Islet precursor cell (in vitro differentiated cells): ENCODE measurements at places on chromosomes 1 and 21.

GRCh38 chr21:31397515-31397926 is 53.5 kb upstream of the TIAM1 start:
- no peak for DNase-seq

DNA sequence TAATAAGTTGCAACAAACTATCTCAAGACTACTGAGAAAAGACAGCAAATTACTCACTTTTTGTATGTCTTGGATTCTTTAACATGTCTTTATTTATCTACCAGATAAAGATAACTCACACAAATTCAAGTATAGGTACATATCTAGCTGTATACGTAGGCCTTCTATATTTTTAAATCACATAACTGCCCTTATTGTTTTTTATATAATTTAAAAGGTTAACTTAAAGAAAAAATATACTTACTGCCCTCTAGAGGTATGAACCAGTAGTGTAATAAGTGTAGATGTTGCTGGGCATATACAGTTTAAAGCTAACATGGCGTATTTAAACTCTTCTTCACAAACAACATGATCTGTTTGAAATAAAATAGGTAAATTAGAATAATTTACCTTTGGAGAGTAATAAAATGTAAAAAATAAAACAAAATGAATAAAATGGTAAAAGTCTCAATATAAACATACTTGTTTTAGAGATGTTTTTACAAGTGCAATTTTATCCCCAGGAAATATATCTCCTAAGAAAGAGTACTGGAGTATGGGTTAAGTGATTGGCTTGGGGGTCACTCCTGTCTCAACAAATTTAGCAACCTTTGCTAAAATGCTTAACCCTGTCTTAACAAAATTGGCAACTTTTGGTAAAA is 235.2 kb downstream of the KCNT2 start:
- no peak for DNase-seq

GRCh38 chr1:34785875-34786470 is 5.0 kb downstream of the GJB3 start:
- peak; percentile 42 for DNase-seq

DNA sequence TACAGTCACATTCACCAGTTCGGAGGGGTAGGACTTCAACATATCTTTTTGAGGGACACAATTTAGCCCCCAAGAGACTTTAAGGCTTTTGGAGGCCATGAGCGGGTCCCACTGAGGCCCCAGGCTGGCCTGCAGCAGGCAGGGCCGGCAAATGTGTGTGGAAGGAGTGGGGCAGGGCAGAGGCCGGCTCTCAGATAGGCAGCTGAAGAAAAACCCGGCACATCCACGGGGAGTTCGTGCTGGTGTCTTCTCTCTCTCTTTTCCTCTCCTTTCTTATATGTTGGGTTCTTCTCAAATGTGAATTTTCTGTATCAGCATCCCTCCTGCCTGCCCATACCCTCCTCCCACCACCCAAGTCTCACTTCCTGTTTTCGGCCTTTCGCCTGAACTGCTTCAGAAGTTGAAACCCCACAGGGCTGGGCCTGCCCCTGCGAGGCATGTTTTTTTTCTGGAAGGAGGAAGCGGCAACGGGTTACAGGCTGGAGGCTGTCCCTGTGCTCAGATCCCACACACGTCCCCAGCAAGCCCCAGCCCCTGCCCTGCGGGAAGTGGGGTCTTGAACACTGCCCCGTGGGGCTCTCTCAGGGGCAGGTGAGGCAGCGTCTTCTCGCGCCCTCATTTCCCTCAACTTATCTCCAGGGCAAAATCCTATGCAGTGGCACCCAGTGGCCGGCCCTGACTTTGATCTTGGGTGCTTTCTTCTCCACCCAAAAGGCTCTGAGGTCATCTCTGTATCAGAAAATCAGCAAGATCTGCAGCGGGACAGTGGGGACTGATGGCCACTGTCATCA is 9.7 kb upstream of the UMODL1 start:
- DNase-seq, result no peak

DNA sequence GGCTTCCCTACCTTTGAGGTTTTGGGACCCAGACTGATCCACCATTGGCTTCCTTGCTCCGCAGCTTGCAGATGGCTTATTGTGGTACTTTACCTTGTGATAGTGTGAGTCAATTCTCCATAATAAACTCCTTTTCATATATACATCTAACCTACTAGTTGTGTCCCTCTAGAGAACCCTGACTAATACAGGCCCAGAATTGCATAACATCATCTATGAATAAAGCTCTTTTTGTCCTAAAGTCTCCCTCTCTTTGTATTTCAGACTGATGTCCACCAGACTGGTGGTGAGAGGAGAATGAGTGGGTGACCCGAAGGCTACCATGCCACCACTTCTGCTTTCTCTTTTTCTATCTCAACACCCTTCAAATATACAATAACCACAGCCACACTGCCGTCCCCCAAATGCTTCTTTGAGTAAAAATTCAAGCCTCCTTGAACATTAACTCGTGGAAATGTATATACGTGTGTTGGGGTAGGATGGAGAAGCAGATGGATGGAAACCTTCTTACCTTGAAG is 265.7 kb downstream of the PTBP2 start:
- no peak for DNase-seq

DNA sequence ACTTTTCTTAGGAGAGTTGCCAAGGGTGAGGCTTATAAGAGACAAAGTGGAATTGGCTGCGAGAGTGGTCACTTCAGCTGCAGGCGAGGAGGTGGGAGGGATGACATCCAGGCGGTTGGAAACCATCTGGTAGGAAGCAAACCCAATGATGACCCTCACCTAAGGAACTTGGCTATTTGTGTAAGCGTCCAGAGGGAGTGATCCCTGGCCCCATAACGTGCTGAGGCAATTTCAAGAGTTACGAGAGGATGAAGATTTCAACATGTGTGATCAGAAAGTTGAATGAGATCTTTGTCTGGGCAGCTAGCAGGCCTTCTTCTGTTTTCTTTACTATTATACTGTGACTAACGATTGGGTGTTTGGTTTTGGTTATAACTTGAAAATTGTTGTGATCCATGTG is 102.7 kb upstream of the VANGL1 start:
- DNase-seq, result no peak

DNA sequence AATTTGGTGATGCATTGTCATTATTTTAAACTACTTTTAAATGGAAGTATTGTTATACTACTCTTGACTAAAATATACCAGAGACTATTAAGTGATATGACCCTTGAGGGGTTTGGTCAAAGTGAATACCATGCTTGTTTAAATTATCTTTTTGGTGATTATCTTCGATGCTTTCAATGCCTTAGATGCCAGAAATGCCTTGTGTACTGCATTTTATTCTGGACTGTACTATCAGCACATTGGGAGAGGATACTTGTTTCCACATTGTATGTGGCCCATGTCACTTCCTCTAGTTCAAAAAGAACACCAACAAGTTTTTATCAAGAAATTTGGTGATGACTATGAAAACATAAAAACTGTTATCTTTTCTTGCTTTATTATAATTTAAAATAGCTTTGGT is 16.3 kb downstream of the MAP3K7CL start:
- DNase-seq, result no peak

GRCh38 chr21:20169812-20170576 is 828.2 kb upstream of the NCAM2 start:
- DNase-seq, result no peak

- DNase-seq, result peak; percentile 92
Measured at GRCh38 chr1:92804721-92805201, 19.9 kb upstream of the EVI5 start.

GRCh38 chr1:88058205-88058604 is 625.9 kb upstream of the PKN2 start:
- no peak for DNase-seq

DNA sequence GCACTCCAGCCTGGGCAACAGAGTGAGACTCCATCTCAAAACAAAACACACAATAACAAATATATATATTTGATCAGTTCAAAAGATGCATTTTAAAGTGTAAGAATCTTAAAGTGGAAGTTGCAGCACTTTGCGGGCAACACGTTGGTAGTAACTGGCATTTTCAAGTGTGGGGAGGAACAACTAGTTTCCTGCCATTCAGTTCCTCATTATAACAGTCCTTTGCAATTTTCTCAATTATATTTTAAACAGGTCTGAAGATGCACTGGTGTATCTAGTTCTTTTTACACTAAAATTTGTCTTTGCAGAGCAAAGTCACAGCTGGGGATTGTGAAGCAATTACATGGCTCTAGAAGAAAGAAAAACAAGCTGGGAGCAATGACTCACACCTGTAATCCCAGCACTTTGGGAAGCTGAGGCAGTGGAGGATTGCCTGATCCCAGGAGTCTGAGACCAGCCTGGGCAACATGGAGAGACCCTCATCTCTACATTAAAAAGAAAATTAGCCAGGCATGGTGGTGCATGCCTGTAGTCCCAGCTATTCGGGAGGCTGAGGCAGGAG is 25.3 kb downstream of the RRAGC start:
- no peak for DNase-seq

- no peak for DNase-seq
Measured at GRCh38 chr1:102071451-102071850, 74.7 kb upstream of the OLFM3 start.

GRCh38 chr1:99850459-99851291 is 514 bp downstream of the AGL start:
- DNase-seq, result no peak

DNA sequence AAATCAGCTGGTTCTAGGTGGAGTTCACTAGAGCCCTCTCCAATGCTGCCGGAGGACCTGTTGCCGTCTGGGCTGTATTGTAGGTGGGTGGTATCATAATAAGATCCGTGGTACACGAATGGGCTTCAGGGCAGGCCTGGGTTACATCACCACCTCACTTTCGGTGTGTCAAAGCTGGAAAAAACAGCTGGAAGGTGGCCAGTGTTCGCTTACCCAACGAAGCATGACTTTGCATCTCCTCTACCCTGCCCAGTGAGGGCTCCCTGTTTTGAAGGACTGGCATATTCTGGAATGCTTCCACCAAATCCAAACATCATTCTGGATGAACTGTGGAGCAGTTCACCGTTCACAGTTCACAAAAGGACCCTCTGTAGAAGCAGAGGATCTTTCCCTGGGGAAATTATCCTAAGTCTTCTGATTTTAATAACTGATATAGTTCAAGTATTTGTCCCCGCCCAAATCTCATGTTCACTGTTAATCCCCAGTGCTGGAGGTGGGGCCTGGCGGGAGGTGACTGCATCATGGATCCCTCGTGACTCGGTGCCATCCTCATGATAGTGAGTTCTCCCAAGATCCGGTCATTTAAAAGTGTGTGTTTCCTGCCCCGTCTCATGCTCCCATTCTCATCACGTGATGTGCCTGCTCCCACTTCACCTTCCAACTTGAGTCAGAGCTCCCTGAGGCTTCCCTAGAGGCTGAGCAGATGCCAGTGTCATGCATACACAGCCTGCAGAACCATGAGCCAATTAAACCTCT is 429.0 kb downstream of the KIF26B start:
- peak; percentile 49 for DNase-seq

DNA sequence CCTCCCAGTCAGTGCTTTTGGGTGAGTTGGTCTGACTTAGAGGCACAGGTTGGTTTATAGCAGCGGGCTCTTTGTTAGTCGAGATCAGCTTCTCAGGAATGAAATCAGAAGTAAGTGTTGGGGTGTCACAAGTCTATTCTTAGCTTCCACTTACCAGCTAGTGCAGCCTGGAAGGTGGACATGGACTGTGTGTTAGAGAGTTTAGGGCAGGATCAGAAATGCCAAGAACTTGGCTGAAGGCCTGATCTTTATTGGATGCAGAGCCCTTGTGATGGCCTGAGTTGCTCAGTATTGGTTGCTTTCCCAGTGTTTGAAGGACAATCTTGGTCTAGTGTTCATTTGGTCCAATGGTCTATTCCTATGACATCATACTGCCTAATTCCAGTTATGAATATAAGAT is 377.0 kb upstream of the USP24 start:
- peak; percentile 10 for DNase-seq

DNA sequence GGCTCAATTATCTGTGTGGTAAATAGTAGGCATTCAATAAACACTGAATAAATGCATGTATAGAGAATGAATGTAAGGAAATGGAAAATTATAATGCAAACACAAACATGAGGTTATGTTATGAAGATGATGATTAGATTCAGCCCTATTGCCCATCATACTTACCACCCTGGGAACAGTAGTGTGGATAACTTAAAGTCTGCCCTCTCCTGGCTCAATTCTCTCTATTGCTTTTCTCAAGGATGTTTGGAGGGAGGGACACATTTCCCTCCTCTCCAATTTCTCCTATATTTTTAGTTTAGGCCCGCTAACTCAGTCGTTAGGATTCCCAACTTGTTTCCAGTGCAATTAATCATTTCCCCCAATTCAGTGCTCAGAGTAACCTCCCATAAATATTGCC is 101.5 kb upstream of the TNR start:
- no peak for DNase-seq

DNA sequence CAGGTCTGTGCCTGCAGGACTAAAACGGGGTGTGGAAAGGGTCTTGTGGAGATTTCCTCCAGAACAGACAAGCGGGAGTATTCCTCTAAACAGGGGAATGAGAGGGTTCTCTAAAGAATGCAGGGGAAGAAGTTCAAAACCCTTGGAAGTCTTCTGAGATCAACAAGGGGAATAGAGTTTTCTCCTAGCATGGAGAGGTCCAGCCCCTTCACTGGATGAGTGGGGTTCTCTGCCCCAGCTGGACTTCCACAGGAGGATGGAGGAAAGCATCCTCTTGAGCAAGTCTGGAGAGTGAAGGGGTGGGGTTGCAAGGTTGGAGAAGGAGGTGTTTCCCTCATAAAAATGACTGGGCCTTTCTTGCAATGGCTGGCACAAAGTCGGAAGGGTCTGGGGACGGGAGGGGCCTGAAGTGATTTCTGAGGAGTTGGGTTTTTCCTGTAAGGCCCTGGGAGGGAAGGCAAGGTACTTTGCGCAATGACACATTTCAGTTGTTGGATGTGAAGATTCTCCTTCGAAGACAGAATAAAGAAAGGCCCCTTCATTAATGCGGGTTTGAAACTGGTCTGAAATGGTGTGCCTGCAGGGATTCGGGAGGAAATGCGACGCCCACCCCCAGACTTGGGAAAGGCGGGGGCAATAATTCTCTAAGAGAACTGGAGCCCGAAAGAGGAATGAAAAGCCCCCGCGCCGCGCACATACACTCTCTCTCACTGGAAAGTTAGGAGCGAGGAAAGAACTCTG is 884 bp downstream of the SPATA6 start:
- peak; percentile 53 for DNase-seq

DNA sequence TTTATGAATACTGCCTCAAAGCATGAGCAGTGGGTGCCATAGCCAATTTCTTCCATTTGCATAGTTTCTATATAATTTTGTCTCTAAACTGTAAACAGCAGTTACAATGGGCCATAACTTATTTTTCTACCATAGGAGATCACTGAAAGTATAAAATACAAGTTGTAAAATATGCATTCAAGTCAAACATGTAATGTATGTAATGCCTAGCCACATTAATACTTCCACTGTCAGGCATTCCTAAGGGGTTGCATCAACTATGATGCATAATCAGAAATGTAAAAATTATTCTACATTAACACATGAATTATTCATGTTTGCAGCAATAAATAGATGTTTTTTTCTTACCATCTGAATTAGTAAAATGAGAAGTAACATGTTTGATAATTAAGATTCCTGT is 560.3 kb upstream of the ZP4 start:
- DNase-seq, result no peak

DNA sequence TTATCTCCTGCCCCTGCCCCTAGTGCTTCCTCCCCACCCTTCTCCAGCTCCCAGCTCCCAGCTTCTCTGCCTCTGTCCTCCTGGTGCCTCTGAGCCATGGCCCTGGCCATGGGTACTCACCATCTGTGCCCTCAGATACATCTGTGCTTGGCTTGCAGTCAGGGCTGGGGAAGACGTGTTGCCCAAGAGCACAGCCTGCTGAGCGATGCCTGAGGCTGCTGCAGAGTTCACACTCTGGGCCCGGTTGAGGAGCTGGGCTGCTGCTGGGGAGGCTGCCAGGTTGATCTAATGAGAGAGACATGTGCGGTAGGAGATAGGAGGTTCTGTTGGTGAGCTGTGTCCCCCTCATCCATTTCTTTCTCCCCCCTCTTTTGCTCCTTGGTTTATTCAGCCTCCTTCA is 49.4 kb upstream of the A3GALT2 start:
- no peak for DNase-seq
